ENCODE measurements at places on chromosomes 6 and 20. TPM values are rescaled to one million over a fixed set of nuclear protein-coding genes. Genes with fewer than 3 reads are reported as not detected.

GRCh38 chr20:45322952-45323383 lies 14.9 kb upstream of the MATN4 start:
- no peak for DNase-seq

GRCh38 chr6:14177413-14178082 lies 60.0 kb downstream of the CD83 start:
- DNase-seq, result no peak

DNA sequence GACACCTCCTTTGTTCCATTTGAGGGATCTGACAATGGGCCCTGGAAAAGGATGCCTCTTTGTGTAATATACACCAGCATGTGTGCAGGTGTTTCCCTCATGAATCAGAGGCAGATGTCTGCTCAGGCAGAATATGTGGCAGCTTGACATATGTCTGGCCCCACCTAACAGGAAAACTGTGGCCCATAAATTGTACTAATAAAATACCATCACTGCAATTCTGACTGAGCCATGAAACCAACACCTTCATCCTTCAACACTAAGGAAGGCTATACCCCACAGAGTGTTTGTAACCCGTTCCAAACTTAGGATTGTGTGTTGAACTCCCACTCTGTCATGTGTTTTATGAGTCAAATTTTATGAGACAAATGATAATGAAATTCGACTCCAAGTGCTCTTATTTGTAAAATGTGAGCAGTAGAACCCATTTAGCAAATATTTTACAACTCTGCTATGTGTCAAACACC lies 22.7 kb downstream of the LAMA4 start:
- DNase-seq, result no peak

DNA sequence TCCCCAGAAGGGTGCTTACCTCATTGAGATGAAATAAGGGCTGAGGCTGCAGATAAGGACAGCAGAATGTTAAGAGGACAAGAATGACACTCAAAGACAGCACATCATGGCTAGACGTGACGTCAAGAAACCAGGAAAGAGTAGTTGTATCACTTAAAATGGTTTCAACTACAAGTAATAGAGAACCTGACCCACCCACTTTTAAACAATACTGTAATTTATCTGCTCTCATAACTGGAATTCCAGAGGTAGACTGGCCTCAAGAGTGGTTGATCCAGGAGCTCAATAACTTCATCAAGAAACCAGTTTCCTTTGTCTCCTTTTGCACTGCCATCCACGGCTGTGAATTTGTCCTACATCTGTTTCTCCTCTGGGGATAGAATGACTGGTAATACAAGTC lies 187.1 kb downstream of the EYA4 start:
- DNase-seq, result no peak

DNA sequence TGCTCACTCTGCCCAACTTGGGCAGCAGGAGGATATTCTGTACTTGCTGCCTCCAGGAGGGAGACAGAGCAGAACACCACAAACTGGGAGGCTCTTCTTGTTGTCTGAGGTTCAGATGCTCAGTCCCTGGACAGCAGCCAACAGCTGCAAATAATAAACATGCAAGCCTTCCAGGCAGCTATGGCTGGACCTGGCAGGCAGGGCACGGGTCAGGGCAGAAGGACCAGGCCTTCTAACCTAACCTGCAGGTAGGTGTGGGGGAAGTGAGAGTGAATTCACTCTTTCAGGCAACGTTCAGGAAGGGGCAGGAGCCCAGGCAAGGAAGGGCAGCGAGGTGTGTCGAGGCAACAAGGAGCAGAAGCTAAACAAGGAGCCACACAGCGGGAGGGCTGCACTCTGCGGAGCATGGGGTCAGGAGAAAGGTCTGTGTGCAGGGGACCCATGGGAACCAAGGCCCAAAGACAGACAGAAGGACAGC lies 31.5 kb downstream of the NINL start:
- no peak for DNase-seq

DNA sequence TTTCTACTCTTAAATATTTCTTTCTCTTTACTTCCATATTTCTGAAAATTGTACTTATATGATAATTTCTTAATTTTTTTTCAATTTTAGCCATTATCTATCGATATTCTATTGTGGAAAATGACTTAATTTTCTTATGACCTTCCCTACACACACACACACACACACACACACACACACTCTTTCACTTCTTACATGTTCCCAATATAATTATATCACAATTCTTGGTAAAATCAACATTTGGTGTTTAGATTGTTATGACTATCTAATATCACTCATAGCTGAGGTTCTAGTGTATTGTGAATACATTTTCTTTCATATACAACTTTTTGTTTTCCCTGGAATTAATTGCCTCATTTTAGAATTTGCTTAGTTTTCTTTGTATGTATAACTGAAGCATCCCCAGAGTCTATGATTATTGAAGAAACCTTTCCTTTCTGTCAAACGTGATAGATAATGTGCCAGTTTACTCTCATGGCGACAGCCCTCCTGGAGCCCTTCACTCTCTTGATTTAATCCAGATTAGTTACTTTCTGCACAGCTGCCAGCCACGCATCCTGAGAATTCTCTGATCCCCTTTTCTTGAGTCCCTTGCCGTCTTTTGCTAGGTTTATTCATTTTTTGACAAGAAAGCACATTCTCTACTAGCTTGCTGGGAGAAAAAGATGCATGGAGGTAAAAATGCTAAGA lies 63.4 kb downstream of the RNF182 start:
- DNase-seq, result no peak

DNA sequence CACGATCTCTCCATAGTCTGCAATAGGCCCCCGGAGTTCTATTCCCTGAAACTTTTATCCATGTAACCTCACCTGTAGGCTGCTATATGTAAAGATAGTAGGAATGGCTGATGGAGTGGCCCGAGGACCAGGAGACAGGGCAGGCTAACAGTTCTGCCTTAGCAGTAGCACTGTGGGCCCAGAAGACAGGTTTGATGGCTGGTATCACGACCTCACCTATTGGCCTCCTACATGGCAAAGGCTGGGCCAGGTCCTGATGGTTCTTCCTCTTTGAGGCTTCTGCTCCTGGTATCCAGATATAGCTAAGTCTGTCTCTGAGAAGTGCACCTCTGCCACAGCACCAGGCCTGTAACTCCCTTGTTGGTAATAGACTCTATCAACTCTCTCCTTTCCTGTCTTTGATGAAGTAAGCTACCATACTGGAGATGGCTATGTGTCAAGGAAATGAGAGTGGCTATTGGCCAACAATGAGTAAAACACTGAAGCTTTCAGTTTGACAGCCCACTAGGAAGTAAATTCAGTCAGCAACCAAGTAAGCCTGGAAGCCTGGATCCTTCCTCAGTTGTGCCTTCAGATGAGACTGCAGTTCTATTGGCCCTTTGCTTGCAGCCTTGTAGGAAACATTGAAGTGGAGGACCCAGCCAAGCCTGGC lies 5.7 kb downstream of the SPEF1 start:
- no peak for DNase-seq

GRCh38 chr6:73079611-73079955 lies 145.7 kb downstream of the KHDC1L start:
- DNase-seq, result no peak

DNA sequence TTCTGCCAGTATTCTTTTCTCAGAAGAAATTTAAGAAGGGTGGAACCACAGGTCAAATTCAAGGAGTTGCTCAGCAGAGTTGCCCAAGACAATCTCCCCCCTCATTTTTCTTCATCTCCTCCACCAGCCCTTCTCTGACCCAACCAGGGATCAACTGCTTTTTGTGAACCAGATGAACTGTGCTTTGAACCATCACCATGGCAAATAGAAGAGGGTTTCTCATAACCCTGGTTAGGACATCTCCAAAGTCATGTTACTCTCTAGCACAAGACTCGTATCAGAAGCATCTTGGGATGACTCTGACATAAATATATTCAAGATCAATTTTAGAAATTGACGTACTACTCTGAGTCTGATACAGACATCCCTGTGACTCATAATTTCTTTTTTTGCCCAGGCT lies 130.7 kb downstream of the ALDH8A1 start:
- DNase-seq, result no peak

GRCh38 chr6:170553534-170554012 lies 466 bp upstream of the PSMB1 start:
- DNase-seq, result no peak

DNA sequence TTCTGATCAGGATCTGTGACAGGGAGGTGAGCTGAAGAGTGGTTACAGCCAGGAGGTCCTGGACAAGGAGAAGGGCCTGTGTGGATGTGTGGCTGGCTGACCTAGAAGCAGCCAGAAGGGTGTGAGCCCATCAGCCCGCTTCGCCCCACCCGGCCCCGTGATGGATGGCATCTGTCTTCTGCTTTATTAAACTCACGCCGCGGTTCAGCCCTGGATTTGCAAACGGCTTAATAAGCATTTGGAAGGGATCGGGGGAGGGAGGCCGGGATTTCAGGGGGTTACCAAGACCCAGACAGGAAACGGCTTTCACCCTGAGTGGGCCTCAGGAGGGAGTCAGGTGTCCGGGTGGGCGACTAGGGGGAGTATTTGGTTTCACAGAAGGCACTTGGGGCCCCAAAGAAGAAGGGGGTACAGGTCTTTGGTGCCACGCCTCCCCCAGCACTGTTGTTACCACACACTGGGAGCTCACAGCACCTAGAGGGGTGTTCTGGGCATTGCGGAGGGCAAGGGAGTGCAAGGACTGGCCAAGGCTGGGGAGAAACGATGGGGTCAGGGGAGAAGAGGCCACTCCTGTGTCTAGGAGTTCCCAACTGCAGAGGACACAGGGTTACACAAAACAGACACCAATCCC lies 53.8 kb upstream of the FOXP4 start:
- no peak for DNase-seq

- DNase-seq, result no peak
Measured at GRCh38 chr20:12058216-12058615, 140.5 kb downstream of the BTBD3 start.

The MYLK2 gene
- 45.6 TPM for polyA plus RNA-seq

DNA sequence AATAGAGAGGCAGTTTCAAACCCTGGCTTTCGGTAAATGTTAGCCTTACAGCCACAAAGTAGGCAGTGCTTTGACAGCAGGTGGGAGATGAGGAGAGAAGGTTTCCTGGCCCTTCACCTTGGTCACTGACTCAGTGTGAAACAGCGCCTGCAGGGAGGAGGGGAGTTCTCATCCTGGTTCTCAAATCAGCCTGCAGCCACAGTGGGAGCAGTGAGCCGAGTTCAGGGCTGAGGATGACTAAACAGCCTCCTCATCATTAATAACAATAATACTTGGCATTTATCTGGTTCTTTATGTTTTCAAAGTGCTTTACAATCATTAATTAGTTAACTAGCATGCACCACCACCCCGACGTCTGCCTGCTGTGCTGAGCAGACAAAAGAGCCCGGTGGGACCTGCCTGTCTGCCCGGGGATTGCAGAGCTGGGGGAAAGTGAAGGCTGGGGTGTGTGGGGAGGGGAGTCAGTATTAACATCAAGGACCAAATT lies 59.6 kb downstream of the PRDM1 start:
- DNase-seq, result no peak

DNA sequence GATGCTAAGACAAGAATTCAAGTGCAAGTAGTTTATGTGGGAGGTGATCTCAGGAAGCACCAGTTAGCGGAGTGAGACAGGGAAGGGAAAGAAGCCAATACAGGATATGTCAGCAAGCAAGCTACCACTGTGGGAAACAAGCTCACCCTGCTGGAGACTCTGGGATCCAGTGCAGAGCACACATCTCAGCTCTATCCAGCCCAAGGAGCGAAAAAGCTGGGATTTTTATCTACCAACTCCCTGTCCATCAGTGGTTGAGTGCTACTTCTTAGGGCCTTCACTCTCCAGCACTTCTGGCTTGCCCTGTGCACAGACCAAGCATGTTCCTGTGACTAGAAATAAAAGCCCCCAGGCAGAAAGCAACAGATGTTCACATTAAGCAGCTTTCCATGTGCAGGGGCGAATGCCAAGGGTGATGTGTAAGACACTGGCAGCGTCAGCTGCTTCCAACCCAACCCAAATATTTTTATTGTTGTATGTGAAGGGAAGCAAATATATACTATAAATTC lies 10.8 kb upstream of the RNF24 start:
- DNase-seq, result peak; percentile 58

The OR2H1 gene
- polyA plus RNA-seq, result not detected

GRCh38 chr20:39974966-39975501 lies 714.0 kb downstream of the MAFB start:
- DNase-seq, result no peak

DNA sequence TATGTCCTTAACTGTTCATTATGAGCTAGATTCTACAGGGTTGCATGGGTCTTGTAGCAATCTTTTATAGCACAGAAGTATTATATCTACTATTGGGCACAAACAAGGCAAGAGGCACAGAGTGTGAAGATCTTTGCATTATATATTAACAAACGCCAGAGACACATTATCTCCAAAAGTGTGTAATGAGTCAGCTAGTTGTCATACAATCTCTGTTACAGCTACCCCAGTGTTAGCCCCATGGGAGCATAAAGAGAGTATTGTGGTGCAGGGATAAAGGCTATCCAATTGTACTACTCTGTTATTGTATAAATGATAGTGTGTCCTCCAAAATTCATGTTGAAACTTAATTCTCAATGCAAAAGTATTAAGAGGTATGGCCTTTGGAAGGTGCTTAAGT lies 148.4 kb upstream of the RIMS1 start:
- no peak for DNase-seq

The MOG gene
- not detected for polyA plus RNA-seq

DNA sequence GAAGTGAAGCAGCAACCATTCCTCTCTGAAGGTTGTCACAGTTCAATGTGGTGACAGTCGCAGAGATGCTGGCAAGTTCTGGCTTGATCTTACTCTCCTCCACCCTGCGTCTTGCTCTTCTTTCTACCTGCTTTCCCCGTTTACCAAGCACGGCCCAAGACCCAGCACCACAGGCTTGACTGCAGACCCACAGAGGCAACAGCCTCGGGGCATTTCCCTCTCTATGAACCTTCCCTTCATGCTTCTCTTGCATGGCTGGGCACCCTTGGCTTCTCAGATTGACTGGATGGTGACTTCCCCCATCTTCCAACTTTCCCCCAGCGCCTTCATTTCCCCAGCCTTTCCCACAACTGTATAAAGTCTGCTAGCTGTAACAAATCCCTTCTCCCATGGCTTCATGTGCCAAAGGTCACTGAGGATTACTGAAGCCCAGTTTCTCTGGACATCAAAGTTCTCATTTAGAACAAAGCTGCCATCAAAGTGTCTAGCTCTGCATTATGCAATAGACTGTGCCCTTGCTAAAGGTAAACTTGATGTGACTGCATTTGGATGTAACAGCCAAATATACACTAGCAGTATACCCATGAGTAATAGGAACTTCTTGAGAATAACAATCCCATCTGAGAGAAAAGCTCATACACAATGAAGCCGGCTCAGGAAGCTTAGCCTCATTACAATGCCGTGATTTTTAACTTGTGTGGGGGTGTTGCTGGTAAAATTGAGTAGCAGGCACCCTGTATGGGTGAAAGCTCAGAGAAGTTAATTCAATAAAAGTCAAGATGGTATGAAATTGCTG lies 723.1 kb upstream of the FLRT3 start:
- DNase-seq, result no peak

- no peak for DNase-seq
Measured at GRCh38 chr6:72271531-72271930, 350.3 kb upstream of the KCNQ5 start.
